ENCODE measurements at places on chromosomes 16 and 17.
A peak's percentile ranks its signal among the peaks of the same experiment; 100 is the strongest.

DNA sequence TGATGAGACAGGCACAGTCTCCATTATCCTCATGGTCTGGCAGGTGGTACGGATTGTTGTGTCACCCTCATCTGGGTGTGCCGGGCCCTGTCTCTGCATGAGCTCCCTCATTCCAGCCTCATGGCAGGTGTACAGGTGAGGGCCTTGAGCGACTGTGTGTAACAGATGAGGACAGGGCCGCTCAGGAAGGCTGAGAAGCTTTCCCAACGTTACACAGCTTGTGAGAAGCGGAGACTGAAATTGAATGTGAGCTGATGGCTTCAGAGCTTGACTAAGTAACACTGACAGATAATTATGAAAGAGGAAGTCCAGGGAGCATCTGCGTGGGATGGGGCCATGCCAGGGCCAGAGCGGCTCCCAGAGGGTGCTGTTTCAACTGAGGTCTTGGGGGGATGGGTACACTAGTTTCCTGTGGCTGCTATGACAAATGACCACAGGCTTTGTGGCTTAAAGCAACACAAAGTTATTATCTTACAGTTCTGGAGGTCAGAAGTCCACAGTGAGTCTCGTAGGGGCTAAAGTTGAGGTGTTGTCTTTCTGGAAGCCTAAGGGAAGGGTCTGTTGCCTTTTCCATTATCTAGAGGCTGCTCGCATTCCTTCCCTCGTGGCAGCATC, 36.7 kb downstream of the CMIP start:
- DNase-seq, result no peak

GRCh38 chr17:74235040-74235581, 21.7 kb downstream of the TTYH2 start:
- no peak for DNase-seq

GRCh38 chr17:50259477-50260324, 14.6 kb upstream of the TMEM92 start:
- no peak for DNase-seq

GRCh38 chr16:27717726-27718125, 167.8 kb downstream of the KATNIP start:
- DNase-seq, result no peak

GRCh38 chr16:27571433-27572326, 21.7 kb downstream of the KATNIP start:
- no peak for DNase-seq

- DNase-seq, result no peak
Measured at GRCh38 chr17:66713533-66714042, 121.3 kb upstream of the CACNG5 start.

DNA sequence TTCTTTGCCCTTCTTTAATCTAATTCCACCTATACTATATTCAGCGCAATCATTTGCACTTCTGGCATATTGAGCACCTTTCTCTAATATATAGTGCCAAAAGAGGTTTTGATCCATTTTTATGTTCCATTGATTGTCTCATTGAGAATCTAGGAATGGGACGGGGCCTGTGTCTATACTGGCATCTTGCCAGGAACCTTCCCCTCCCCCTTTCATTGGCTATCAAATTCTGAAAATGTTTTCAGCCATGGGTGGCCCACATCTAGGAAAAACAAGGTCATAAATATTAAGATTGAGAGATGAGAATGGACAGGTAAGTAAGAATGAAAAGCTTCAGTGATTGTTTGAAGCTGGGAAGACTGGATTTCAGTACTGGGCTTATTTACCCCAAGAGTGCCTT, 159.9 kb downstream of the FTO start:
- DNase-seq, result no peak

DNA sequence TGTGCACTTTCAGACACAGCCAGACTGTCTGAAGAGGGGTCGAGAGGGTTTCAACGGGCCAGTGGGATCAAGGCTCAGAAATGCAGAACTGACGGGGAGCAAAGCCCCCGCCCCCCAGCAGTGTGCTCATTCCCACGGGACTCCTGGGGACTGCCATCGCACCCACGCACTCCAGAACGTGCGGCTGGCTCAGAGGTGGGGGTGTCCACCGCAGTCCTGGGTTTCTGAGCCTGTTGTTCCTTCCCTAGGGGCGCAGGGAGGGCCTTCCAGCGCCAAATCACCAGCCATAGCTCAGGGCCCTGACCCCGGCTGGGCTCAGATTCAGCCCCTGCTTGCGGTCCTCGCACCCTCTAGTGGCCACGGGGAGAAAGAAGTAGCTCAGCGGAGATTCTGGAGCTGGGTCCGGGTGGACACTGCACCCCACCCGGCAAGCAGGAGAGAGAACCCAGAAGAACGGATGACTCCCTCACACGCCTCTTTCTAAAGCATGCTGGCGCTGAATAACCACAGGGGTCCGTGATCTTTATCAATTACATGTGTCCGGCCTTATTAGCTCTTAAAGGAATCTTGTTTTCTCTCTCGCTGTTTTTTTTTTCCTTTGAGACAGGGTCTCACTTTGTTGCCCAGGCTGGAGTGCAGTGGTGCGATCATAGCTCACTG, 45.0 kb upstream of the USP7 start:
- peak; percentile 23 for DNase-seq

DNA sequence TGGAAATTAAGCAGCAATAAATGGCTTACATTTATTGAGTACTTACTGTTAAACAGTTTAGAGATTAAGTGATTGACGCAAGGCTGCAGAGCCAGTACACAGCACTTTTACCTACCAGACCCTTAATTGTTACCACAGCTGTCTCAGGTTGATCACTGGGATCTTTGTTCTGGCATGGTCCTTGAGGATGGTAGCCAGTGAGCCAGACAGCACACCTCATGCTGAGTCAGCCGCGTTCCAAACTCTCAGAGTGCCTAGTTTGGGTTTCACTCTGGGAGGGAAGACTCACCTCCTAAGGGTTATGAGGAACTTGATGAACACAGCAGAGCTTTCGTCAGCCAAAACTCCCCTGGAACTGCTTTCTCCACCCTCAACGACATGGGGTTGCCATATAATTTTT, 20.4 kb downstream of the CDH3 start:
- DNase-seq, result no peak

DNA sequence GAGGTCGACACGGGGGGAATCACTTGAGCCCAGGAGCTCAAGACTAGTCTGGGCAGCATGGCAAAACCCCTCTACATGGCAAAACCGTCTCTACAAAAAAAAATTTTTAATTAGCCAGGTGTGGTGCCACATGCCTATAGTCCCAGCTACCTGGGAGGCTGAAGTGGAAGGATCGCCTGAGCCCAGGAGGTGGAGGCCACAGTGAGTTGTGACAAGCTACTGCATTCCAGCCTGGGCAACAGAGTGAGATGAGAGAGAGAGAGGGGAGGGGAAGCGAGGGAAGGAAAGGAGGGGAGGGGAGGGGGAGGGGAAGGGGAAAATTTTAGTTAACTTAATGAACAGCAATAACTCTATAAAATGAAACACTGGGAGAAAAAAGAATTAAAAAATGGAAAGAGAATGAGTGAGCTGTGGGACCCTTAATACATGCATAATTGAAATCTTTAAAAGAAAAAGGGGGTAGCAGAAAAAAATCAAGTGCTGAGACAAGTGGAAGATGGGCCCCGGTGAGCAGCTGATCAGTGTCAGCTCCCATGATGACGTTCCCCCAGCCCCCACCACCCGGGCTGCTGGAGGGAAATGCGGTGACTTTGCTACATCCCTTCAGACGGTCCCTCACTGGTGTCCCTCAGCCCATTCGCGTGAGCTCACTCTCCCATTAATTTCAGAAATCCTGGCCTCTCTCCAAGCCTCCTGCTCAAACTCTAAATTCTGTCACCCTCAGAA, 2.7 kb downstream of the ASGR2 start:
- no peak for DNase-seq

DNA sequence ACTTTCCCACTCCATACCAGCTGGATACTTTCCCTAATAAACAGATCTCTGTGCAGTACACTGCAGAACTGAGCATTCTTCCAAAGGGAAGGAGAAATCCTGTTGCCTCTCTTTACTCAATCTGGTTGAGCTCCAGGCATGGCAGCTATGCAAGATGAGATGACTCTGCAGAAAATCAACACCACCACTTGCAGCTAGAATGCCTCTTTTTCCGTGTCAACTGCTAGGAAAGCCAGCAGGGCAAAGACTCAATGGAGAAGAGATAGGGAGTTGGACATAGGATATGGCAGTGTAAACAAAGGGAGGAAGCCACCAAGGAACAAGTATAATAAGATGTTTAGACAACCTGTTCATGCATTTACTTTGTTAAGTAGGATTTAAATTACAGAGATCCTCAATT, 40.4 kb upstream of the CORO6 start:
- DNase-seq, result no peak

- no peak for DNase-seq
Measured at GRCh38 chr17:36104701-36105181, 1.1 kb downstream of the CCL4 start.

DNA sequence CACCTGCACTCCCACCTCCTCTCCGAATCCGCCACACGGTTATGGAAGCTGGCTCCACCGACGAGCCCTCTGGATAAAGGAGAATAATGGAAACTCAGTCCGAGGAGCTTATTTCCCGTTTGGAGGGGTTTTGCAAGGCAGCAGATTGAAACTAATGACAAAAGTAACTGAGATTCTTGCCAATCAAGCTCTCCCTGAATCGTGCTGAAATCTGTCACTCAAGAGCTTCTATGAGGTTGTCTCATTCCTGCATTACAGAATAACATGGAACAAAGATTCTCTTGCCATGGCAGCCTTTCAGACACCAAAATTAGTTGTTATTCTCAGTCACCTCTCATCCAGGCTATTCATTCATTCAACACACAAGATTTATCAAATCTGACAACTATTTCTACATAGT, 405.9 kb downstream of the SOX9 start:
- DNase-seq, result no peak

DNA sequence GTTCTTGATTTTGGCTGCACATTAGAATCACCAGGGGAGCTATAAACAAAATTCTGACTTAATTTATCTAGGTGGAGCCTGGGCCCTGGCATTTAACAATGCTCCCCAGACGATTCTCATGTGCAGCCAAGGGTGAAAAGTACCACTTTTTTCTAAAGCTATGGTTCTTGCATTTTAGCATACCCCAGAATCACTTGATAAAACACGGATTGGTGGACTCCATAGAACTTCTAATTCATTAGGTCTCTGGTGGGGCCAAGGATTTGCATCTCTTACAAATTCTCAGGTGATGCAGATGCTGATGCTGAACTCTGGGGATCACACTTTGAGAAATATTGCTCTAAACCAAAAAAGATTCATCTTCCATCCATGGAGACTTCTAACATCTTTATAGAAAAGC, 74.5 kb downstream of the RPGRIP1L start:
- DNase-seq, result no peak

DNA sequence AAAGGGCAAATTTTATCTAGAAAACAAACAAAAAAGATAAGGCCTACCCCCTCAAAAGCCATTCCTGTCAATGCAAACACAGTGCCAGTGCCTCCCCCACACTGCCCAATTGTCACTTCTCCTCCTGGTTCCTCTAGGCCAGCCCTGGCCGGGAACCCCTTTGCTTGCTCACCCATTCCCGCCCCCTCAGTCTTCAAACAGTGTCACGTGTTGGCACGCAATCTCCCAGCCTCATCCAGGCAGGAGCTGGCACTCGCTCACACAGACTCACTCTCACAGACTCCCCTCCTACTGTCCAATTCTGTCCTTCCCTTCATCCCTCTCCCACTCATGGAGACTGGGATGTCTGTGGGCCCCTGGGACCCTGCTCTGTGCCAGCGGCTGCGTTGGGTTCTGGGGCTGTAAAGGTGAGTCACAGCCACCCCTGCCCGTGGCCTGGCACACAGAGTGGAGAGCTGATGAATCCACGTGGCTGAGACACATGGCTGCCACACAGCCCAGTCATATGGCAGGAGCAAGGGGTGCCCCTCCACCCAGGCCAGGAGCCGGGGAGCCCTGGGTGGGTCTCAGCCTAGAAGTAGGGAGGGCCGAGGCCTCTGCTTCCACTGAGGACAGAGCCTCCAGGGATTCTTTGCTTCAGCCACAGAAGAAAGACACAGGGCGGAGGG, 54.8 kb downstream of the VAC14 start:
- no peak for DNase-seq

DNA sequence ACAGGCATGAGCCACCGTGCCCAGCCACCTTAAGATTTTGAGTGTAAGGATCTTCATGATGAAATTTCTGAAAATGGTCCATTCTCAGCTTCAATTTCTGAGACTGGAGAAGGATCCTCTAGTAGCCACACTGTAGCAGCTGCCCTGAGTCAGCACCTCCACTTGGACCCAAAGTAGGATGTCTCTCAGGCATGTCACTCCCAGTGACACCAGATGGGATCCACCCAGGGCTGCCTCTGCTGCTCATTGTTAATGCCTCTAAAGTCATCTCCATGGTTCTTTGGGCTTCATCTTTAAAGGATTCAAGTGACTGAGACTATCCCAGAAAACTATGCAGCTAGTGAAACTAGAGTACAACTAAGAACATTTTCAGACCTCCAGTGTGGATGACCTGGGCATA, 7.9 kb downstream of the PLD6 start:
- DNase-seq, result no peak

- no peak for DNase-seq
Measured at GRCh38 chr17:47839071-47839470, 2.0 kb downstream of the SCRN2 start.

DNA sequence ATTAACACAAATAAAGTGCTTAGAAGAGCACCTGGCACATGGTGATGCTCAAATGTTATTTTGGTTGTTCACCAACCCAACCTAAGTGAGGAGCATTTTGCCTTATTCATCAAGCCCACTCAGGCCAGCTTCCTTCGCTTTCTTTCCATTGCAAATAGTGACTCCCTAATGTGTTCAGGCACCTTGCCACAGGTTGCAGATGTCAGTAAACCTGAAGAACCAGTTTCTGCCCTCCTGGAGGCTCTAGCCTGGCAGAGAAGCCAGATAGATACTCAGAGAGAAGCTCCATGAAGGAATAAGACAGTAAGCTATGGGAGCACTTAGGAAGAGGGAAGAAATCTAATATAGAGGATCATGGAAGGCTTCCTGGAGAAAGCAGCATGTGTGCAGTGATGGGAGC, 23.9 kb downstream of the GPR139 start:
- no peak for DNase-seq

DNA sequence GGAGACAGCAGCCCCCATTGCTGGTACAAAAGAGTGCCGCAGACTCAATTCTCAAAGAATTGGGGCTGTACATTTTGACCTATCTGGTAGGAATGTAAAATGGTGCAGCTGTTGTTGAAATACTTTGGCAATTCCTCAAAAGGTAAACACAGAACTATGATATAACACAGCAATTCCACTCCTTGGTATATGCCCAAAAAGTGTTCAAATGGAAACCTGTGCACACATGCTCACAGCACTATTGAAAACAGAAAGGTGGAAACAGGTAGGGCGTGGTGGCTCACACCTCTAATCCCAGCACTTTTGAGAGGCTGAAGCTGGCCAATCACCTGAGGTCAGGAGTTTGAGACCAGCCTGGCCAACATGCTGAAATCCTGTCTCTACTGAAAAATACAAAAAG, 34.7 kb downstream of the ANKRD11 start:
- no peak for DNase-seq

Data from DMS79 (cell line).